H4 (cell line): ENCODE measurements at places on chromosomes 2 and 18. TPM values are rescaled to one million over a fixed set of nuclear protein-coding genes. Genes with fewer than 3 reads are reported as not detected.

The DES gene
- total RNA-seq: 0.68 and 1.2 TPM in 2 replicates

The WIPF1 gene
- total RNA-seq: 6.3 and 7.3 TPM in 2 replicates

The SLC8A1 gene
- total RNA-seq: not detected in 2 replicates

The SPOPL gene
- 6.6 and 7.7 TPM in 2 replicates for total RNA-seq

The MC5R gene
- total RNA-seq: 0.10 TPM in 1 of 2 replicates, not detected in the other

The PCARE gene
- total RNA-seq: not detected in 2 replicates

The GNAL gene
- total RNA-seq: 17.3 and 19.2 TPM in 2 replicates

The PLCL1 gene
- 0.19 and 0.31 TPM in 2 replicates for total RNA-seq

The UBXN4 gene
- 24.2 and 31.4 TPM in 2 replicates for total RNA-seq

The CABLES1 gene
- 9.6 and 11.7 TPM in 2 replicates for total RNA-seq

The RMC1 gene
- 32.1 and 32.6 TPM in 2 replicates for total RNA-seq

The VWA3B gene
- not detected in 2 replicates for total RNA-seq

The STPG4 gene
- not detected in 2 replicates for total RNA-seq

The NDUFV2 gene
- 203 and 236 TPM in 2 replicates for total RNA-seq

The MEP1B gene
- not detected in 2 replicates for total RNA-seq

The OTX1 gene
- total RNA-seq: 0.64 and 0.85 TPM in 2 replicates

The DNAH6 gene
- 0.02 TPM in 1 of 2 replicates, not detected in the other for total RNA-seq

The THSD7B gene
- 0.23 and 0.35 TPM in 2 replicates for total RNA-seq
